ENCODE measurements at places on chromosomes 1 and 21. TPM values are rescaled to one million over a fixed set of nuclear protein-coding genes. Genes with fewer than 3 reads are reported as not detected.

DNA sequence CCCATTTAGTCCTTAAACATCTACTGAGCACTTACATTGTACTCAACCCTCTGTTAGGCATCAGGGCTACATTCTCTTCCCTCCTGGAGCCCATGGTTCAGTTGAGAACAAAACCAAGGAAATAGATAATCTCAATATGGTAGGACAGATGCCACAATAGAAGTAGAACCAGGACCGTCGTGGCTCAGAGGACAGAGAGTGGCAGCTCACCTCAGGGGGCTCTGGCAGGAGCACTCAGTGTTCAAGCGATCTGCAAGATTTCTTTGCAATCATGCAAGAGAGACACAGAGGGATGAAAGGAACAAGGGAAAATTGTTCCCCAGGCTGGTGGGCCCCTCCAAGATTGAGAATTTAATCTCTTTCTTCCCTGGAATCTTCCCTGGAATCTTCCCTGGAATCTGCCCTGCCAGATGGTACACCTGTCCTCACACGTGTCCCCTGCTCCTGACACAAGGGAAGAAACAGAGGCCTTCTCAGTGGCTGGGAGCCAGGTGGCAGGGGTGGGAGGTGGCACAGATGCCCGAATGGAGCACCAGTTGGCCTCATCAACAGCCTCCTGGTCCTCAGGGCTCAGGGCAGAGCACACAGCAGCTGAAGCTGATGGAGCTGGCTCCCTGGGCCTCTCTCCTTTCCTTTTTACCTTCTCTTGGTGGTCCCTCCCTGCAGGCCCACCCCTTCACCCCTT, 135.4 kb downstream of the PLXNA2 start:
- DNase-seq = no peak

DNA sequence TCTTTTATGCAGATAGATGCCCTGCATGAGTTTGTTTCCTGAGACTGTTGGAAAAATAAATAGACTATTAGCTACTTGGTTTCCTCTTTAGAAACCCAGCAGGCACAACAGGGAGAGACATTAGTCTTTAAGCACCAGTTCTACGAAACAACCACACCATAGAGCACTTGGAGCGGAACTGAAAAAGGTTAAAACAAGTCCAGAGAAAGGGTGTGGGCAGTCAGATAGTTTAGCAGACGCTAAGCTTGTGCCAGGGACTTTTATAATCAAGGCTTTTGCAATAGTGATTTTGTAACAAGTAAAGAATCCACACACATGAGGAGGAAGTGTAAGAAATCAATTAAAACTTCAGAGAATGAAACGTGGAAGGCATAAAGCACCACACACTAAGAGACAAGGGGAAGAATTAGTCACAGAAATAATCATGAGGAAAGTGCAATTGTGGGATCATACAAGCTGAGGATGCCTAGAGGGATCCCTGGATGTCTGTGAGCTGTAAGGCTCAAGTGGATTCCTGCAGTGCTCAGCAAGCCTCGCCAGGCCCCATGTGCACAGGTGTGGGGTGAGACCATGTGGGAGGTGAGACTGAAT, 37.8 kb upstream of the TLR5 start:
- no peak for DNase-seq

DNA sequence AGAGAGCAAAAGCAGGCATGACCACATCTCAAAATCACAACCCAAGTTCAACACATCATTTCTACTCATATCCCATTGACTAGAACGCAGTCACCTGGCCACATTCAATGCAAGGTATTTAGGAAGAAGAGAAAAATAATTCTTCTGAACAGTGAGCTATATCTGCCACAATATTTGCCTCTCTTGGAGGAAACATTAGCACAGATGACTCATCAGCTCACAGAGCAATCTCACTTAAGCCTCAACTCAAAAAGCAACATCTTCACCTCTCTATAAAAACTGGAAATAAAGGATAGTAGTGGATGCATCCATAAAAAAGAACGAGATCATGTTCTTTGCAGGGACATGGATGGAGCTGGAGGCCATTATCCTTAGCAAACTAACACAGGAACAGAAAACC, 143.9 kb upstream of the FMN2 start:
- no peak for DNase-seq

DNA sequence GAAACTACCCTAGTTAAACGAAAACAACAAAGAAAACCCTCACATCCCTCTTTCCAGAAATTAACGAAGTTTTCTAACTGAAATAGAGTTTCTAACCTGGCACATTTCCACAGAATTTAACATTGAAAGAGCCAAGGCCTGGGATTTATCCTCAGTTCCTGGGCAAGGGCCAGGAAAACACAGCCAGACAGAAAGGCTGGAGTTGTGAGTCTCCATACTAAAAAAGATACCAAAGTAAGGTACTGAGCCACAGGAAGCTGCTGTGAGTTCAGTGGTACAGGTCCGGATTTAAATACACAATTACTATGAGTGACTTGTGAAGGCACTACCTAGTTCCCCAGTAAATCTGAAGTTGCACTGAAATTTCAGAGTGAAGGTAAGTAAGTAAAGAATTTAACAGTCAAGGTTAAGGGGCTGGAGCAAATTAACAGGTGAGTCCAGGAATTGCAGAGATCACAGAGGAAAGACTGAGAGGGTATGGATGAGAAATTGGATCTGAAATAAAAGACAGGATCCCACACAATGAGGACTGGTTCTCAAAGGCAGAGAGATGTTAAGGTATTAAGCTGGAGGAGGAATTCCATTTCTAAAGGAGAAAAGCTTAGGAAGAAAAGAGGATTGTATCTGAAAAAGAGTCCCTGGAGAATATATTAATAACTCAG, 905 bp downstream of the LIX1L start:
- DNase-seq = peak; percentile 71

GRCh38 chr1:79353224-79353623, 346.7 kb upstream of the ADGRL4 start:
- DNase-seq = peak; percentile 56

DNA sequence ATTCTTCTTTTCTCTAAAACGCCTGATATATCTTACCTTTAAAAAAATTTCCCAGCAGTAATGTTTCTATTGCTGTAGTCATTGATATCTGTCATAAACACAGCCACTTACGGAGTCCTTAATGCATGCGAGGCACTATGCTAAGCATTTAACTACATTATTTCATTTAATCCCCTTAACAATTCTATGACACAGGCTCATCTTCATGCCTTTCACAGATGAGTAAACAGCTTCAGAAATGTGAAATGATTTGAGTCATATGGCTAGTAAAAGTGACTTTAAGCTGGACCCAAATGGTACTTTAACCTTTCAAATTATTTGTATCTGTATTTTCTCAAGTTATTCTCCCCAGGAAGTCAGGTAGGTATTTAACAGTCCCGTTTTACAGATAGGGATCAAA, 125.1 kb upstream of the FGGY start:
- DNase-seq = no peak

Gene GPX7
- 29.4 TPM for total RNA-seq

Gene NUP210L
- not detected for total RNA-seq

Gene NPHP4
- 20.0 TPM for total RNA-seq

Gene FCRLA
- not detected for total RNA-seq

Gene GPATCH2
- 12.1 TPM for total RNA-seq

Gene EVA1C
- 8.2 TPM for total RNA-seq

Gene PRKCZ
- total RNA-seq = 2.5 TPM

Data from activated CD4-positive, alpha-beta T cell treated with anti-CD3 and anti-CD28 coated beads, Interleukin-2, amount 10 ng/mL, durations not matched to agents 24 days and 14 days (primary cell).